ENCODE measurements at places on chromosomes 11 and 22.

GRCh38 chr11:118892514-118892913 is 8.8 kb downstream of the CXCR5 start:
- DNase-seq = peak; percentile 74

DNA sequence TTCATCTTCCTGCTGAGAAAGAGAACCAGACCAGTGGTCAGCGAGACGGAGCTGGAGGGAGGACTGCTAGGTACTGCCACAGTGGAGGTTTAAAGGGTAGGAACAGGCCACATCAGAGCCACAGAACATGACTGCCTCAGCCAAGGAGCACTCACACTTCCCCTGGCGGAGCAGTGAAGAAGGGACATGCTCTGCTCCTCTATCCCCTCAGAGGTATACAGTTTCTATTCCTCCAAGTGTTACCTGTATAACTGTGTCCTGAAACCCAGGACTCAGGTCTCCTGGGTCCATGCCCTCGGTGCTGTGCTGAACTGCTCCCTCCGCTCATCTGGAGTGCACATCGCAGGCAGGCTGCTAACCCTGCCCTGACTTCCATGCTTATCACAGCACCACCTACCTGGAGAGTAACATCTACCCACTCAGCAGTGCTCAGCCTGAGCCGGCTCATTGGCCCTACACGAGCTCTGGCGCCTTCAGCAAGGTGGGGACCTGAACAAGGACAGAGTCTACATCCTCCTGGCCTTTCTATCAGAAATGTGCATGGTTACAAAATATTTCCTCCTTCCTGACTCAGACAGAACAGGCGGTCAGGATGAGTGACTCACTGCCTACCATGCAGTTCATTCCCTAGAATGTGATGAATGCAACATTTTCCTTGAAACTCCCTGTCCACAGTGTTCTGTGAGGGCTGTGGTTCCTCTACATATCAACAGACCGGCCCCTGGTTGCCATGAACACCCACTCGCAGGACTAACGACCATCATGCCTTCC is 52.9 kb downstream of the C11orf58 start:
- DNase-seq = no peak

GRCh38 chr11:19739872-19740271 is 27.2 kb downstream of the NAV2 start:
- no peak for DNase-seq

- no peak for DNase-seq
These were observed 45.2 kb downstream of the SYN3 start for GRCh38 chr22:33012833-33013450.

DNA sequence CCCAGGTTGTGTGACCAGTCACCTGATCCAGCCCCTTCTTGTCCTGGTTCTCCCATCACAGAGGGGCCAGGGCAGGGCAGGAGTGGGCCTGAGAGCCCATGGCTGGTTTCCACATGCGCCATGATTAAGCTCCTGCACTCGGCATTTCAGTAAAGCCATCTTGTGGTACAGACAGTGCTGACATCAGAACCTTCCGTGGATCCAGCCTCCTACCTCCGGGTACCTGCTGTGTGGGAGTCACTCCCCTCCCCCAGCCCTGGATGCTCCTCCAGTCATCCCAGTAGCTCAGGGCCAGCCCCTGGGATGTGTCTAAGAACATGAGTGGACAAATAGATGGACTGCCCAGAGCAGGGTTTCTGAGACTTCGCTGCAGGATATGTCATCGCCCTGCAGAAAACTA is 22.1 kb upstream of the MGAT3 start:
- no peak for DNase-seq

Measured in NCI-H2107 (cell line).